ENCODE measurements at places on chromosomes 4 and X. TPM values are rescaled to one million over a fixed set of nuclear protein-coding genes. Genes with fewer than 3 reads are reported as not detected.

ZFYVE28 gene
- 5.8 TPM for total RNA-seq

NLGN3 gene
- total RNA-seq = 38.1 TPM

GLRA3 gene
- total RNA-seq = 26.3 TPM

SLC9B1 gene
- 3.7 TPM for total RNA-seq

BTC gene
- total RNA-seq = 1.8 TPM

AKAP14 gene
- 5.1 TPM for total RNA-seq

SCRG1 gene
- 7.2 TPM for total RNA-seq

PPP2R3B gene
- total RNA-seq = 20.3 TPM

GAGE12E gene
- not detected for total RNA-seq

XAGE2 gene
- not detected for total RNA-seq

GSTCD gene
- 32.5 TPM for total RNA-seq

ZNF630 gene
- 5.3 TPM for total RNA-seq

CPLX1 gene
- 3.5 TPM for total RNA-seq

SNCA gene
- 158 TPM for total RNA-seq

HSFX2 gene
- total RNA-seq = 1.4 TPM

ETFDH gene
- total RNA-seq = 27.2 TPM

PRKG2 gene
- 7.6 TPM for total RNA-seq

TCEANC gene
- 10.6 TPM for total RNA-seq

CFI gene
- 5.1 TPM for total RNA-seq

SH3RF1 gene
- 22.4 TPM for total RNA-seq

CCKAR gene
- 4.6 TPM for total RNA-seq

PWWP3B gene
- total RNA-seq = 4.2 TPM

AVPR2 gene
- total RNA-seq = not detected

RAB33A gene
- 22.6 TPM for total RNA-seq

MAGEA11 gene
- not detected for total RNA-seq

REPS2 gene
- 26.3 TPM for total RNA-seq

INTS6L gene
- total RNA-seq = 20.5 TPM

EXOC1L gene
- not detected for total RNA-seq

CLDN22 gene
- total RNA-seq = not detected

TEX13B gene
- total RNA-seq = not detected

NXF3 gene
- not detected for total RNA-seq

GATA1 gene
- not detected for total RNA-seq

EREG gene
- total RNA-seq = under 0.01 TPM

DUX4 gene
- not detected for total RNA-seq

RPL36A gene
- 122 TPM for total RNA-seq

Data from diencephalon (tissue), 1 donor.